ENCODE measurements at places on chromosomes 6 and 20.

DNA sequence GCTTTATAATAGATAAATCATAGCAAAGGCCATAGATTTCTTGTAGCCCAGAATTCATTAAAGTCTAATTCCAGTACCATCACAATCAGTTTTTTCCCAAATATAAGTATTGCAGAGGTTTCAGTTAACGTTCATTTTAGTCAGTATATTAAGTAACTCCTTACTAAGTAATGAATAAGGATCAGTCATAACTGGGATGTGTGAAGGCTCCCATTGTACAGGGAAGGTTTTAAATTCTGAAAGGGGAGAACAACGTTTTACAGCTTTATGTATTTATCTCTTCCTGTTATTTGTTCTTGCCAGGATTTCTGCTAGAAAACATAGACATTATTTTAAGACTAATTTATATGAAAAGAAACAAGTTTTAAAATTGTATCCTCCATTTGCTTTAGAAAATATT, 215.5 kb upstream of the LAMP5 start:
- peak; percentile 25 for DNase-seq

DNA sequence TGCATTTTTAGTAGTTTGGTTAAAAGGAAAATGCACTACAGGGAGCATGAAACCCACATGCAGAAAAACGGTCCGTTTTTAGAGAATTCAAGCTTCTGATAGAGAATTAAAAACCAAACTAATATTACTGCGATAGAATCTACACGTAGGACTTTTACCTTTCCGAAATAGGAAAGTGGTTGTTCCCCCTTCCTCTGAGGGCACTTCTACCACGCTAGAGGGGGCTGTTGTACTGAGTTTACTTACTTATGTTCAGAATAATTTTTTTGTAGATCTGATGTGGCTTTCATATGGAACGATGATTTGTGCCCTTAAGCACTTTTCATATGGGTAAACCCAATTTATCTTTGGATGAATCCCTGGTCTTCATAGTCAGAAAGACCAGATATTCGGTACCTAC, 264.3 kb upstream of the PLN start:
- DNase-seq, result peak; percentile 51

- peak; percentile 21 for DNase-seq
These were observed 36.6 kb upstream of the LTV1 start for GRCh38 chr6:143806282-143807102.

GRCh38 chr6:22536122-22536521, 33.2 kb upstream of the HDGFL1 start:
- no peak for DNase-seq

- DNase-seq, result peak; percentile 13
These were observed 6.4 kb downstream of the FUCA2 start for GRCh38 chr6:143505111-143505510.

DNA sequence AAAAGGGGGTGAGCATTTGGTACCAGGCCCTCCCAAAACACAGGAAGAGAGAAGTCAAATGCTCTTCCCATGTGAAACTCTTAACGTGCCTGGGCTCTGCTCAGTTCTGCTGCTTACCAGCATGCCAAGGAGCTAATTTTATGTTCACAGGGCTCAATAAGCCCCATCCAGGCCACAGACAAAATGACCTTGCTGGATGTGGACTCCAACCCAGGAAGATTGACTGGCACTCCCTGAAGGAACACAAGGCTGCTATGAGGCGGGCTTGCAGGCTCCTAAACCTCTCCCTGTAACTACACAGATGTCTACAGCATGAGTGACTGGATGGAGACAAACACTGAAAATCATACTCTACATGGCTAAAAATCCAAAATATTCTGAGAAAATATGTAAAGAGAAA, 50.6 kb downstream of the CHD6 start:
- DNase-seq, result no peak

GRCh38 chr6:110054664-110055386, 76.7 kb downstream of the GPR6 start:
- DNase-seq, result no peak

DNA sequence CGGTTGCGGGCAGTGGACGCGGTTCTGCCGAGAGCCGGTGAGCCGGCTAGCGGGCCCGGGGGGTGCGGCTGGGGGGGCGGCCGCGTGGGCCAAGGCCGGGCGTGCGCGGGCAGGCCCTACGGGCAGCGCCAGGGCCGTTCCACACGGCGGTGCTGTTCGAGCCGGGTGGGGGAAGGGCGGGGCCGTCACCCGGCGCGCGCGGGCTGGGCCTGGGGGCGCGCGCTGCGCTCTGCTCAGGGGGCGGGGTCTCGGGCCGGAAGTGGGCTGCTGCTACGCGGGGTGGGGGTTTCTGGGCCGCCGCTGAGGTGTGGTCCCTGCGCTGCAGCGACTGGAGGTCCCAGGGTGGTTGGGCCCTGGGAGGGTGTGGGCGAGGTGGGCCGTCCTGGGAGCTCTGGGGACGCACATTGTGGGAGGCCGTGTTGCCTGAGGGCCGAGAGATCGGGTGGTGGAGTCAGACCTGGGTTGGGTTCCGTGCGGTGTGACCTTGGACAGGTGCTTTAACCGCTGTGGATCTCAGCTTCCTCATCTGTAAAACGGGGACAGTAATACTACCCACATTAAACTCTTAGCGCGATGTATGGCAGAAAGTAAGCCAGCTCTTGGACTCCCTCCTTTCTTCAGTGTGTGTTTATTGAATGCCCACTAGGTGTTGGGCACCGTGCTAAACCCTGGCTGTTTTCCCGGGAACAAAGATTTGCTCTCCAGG, 391 bp downstream of the MAPRE1 start:
- DNase-seq, result no peak

GRCh38 chr6:137370871-137371633, 123.1 kb downstream of the OLIG3 start:
- DNase-seq, result no peak

- peak; percentile 74 for DNase-seq
These were observed 22.3 kb downstream of the PPP1R14C start for GRCh38 chr6:150165020-150165702.

DNA sequence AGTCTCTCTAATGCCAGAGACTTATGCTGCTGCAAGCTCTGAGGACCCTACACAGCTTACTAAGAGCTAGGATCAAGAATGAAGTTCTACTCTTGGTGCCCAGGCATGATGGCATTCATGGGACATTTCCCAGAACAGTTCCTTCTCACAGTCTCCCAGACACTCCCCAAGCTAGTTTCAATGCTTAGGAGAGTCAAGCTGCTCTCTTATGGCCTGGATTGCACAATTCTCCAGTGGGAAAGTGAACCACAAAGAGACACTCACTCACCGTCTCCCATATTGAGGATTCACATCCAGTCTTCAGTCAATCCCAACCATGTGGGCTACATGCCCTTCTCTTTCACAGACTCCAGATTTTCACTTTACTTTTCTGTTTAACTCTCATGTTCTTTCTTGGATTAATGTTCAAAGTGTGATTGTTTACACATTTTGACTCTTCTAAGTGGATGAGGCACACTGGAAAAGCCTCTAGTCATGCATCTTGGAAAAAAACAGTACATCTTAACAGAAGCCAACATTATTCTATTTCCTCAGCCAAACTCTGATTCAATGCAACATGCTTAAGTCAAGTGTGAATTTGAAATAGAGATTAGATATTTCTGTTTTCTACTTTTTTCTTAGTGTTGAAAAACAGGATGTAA, 447.8 kb upstream of the BTBD3 start:
- DNase-seq, result peak; percentile 13

- no peak for DNase-seq
These were observed 57.5 kb downstream of the ILRUN start for GRCh38 chr6:34638834-34639736.

DNA sequence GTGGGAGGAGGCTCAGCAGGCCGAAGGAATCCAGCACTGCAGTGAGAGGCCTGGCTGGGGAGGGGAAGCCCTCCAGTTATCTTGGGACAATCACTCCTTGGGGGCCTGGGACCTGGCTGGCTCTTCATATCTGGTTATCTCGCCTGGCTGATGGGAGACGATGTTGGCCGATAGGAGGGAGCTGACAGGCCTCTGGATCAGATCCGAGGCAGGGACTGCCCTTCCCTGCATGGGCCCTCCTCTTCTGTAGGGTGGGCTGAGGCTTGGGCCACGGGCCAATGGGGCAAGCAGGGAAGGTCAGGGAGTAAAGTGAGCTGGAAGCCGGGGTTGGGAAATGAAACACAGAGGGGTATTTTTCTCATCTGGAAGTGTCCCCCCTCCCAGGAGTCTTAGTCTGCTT, 25.2 kb downstream of the MANBAL start:
- DNase-seq, result no peak

GRCh38 chr6:54217018-54217417, 91.2 kb upstream of the TINAG start:
- DNase-seq, result no peak

- DNase-seq, result no peak
These were observed 290.3 kb downstream of the UBE3D start for GRCh38 chr6:82775361-82775760.

GRCh38 chr6:63792736-63793464, 157.3 kb downstream of the PHF3 start:
- DNase-seq, result peak; percentile 21

- DNase-seq, result no peak
These were observed 7.1 kb downstream of the ZNF831 start for GRCh38 chr20:59170406-59171349.

Data from bronchial epithelial cell (primary cell).